ENCODE measurements at places on chromosomes 2 and 18. TPM values are rescaled to one million over a fixed set of nuclear protein-coding genes. Genes with fewer than 3 reads are reported as not detected.

GRCh38 chr2:161824226-161824625 lies 200.0 kb downstream of the SLC4A10 start:
- no peak for DNase-seq

DNA sequence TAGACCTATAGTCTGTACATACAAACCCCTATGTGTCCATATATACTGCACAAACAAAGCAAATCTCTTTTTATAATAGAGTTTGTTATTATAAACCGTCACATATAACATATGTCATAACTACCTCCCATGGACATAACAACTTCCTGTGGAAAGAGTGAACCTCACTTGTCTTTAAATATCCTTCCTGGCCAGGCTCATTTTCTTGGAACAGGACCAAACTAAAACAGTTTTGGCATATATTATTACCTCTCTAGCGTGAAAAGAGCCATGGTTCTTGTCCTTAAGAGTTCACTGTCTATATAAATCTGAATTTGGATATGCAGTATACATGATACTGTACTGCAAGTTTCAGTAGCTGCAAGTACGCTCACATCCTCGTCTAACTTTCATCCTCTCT lies 28.3 kb upstream of the DNAJC27 start:
- DNase-seq = no peak

GRCh38 chr2:13662055-13662454 lies 945.3 kb downstream of the TRIB2 start:
- DNase-seq = no peak

DNA sequence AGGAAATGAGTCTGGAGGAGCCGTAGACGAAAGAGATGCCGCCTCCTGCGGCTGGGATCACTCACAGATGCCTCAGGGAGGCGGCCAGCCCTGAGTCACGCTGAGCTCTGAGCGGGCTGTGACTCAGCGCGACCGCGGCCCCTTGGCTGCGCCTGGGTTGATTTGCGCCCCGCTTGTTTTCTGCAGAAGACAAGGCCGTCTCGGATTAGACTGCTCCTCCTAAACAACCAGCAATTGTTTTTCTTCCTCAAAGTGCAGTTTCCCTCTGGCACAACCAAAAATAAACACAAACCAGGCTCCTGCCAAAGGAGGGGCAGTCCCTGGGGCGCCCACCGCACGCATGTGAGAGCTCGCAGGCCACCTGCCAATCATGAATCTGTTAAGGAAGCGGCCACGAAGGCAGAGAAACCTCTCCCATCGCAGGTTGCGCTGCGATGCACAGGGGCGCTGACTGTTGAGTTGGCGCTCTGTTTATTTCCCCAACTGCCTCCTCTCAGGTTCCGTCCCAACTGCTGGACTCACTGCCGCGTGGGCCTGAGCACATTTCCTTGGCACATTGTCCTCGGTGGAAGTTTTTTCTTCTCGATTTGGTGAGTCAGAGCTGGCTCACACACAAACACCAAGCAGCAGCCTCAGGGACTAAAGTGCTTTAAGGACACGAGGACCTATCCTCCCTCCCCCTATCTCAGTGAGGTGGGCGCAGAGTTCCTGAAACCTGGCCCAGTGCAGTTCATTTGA lies 85.2 kb upstream of the NDUFV2 start:
- DNase-seq = peak; percentile 61

GRCh38 chr2:199382091-199382490 lies 75.6 kb downstream of the SATB2 start:
- no peak for DNase-seq

DNA sequence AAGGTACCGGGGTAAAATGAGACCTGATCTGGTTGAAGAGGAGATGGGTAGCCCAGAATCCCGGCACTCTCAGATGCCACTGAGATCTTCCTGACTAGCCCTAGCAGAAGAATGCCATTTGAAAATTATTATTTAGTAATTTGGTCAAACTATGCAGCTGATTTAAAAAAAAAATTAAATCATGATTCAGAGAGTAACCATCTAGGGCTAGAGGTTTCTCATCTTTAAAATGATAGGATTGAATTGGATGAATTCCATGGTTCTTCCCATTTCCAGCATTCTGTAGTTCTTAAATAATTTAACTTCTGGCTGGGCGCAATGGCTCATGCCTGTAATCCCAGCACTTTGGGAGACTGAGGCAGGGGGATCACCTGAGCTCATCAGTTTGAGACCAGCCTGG lies 106.1 kb downstream of the MYO1B start:
- DNase-seq = no peak

GRCh38 chr2:166115589-166115988 lies 12.2 kb downstream of the SCN1A start:
- no peak for DNase-seq

- no peak for DNase-seq
These were observed 337.8 kb downstream of the CDH2 start for GRCh38 chr18:27839141-27839540.

GRCh38 chr2:221245045-221245444 lies 327.1 kb downstream of the EPHA4 start:
- no peak for DNase-seq

Gene CPS1
- total RNA-seq = 12.8 TPM

Gene MROH2A
- total RNA-seq = not detected

Gene DSG4
- total RNA-seq = not detected

Gene SYT4
- total RNA-seq = not detected

Gene MARCHF4
- 0.14 TPM for total RNA-seq

Gene CREG2
- total RNA-seq = not detected

Measured in G401 (cell line).